ENCODE measurements at places on chromosomes 2 and 18. TPM values are rescaled to one million over a fixed set of nuclear protein-coding genes. Genes with fewer than 3 reads are reported as not detected.

GRCh38 chr2:241509155-241509784 lies 886 bp upstream of the STK25 start:
- no peak for DNase-seq

ITGA4 gene
- polyA plus RNA-seq: 150 TPM

GRCh38 chr18:26756556-26756955 lies 109.0 kb downstream of the AQP4 start:
- no peak for DNase-seq

DNER gene
- polyA plus RNA-seq: not detected

ABHD1 gene
- polyA plus RNA-seq: not detected

DNA sequence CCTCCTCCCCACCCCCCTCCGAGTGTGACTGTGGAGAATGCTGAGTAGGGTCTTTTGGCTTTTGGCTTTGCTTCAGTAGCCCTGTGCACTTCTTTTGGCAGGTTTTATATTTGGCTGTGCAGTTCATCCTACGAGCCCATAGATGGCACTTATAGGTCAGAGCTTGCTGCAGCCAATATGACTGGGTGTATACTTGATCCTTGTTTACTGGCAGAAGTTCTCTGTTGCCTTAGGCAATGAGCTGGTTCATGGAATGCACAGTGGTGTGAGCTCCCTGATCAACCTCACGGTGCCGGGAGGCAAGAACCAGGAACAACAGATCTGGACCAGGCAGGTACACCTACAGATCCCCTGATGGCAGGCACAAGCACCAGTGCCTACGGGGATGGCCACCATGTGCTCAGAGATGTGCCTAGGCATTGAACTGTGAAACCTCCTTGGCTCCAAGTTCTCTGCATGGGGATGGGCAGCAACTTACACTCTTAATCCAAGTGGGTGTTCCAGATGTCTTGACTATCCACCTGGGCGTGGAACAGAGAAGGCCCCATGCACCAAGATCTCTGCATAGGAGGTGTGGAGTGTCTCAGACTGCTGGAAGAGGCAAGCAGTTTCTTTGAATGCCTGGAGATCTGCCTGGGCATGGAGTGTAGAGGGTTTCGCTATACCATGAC lies 190.4 kb downstream of the KIAA1328 start:
- no peak for DNase-seq
